ENCODE measurements at places on chromosomes 1 and 21.

GRCh38 chr1:92363401-92363800 is 64.5 kb downstream of the RPAP2 start:
- DNase-seq, result no peak

DNA sequence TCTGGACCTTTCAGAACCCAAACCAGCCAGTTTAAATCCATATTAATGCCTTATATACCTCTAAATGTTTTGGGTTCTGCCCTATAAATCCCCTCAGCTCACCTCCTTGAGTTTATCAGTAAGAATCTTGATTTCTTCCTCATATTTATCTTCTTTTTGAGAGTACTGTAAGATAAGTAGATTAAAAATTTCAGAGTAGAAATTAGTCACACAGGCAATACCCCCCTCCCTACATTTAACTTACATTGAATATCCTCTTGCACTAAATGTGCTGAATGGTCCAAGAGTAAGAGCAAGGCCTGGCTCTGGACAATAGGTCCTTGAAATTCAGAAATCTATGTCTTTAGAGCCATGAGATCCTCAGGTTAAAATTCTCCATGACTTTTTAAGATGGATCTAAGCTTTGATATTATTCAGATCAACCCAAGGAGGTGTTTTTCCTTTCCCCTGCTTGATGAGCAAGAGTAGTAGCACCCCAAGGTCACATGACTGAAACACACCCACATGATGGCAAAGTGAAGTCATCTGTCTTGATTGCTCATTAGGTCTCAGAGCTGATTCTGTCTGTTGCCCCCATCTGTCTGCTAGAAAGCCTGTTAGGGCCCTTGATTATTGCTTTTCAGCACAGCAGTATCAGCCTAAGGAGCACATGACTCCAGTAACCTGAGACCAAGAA is 15.8 kb upstream of the NUP210L start:
- DNase-seq, result no peak

GRCh38 chr1:39882152-39882551 is 1.2 kb downstream of the TRIT1 start:
- DNase-seq, result no peak

GRCh38 chr1:101002551-101002950 is 23.0 kb downstream of the DPH5 start:
- no peak for DNase-seq

DNA sequence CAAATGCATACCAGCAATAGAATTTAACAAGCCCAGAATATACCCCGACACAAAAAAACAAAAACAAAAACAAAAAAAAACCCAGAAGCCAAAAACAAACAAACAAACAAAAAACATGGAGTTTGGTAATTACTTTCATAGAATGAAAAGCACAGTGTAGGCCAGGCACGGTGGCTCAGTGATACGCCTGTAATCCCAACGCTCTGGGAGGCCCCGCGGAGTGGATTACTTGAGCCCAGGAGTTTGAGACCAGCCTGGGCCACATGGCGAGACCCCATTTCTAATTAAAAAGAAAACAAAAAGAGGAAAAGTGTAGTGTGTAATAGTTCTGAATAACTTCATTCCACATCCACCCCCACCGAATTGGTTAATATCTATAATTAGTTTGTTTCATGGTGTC is 1265.7 kb downstream of the NCAM2 start:
- DNase-seq, result no peak

- DNase-seq, result no peak
These were observed 16.9 kb downstream of the MATN1 start for GRCh38 chr1:30706528-30706927.

DNA sequence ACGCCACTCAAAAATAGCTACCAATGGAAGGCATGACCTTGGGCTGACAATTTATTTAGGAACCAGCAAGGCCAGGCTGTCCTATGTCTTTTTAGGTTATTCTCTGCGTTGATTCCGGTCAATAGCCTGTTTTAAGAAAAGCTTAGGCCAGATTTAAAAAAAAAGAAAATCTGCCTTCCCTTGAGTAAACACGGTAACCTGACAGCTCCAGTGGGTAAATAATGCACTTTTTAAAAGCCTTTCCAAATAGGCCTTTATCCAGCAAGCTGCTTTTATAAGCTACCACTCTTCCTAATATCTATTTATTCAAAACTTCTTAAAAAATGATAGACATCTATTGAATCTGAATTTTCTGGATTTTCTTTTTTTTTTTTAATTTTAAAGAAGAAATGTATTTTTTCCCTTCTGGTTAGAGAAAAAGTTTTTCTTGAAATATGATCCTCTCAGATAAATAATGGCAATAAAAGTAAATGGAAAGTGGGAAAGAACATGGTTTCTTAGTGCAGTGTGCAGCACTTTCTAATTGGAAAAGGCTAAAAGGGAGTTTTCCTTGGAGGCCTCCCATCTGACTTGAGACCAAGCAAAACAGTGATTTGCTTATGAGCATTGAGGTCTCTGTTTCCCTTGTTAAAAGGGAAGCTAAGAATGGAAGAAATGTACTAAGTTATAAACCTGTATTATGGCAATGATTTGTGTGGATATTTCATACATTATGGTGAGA is 281.0 kb upstream of the RUNX1 start:
- DNase-seq, result no peak

- no peak for DNase-seq
These were observed 25.1 kb downstream of the AK4 start for GRCh38 chr1:65172936-65173690.

GRCh38 chr1:62724430-62724829 is 36.2 kb upstream of the DOCK7 start:
- no peak for DNase-seq

DNA sequence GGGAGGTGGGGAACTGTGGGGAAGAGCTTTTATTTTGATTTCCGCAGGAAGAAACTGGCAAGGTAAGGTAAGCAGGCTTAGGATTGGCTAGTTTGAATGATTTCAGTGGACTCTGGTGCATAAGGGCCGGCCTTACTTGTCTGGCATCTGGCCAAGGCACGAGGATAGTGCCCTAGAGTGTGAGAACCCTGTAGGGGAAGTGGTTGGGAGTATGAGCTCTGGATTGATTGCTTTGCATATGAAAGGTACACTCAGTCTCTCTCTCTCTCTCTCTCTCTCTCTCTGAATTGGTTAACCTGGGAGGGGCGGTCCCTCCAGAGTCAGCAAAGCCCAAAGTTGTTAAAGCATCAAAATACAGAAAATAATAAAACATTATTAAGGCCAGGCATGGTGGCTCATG is 463.0 kb downstream of the SIPA1L2 start:
- DNase-seq, result no peak
